Stimulated activated CD4-positive, alpha-beta T cell treated with anti-CD3 and anti-CD28 coated beads, Interleukin-2, amount 100 ng/mL, for 24 hours (primary cell): ENCODE measurements at places on chromosomes 5 and 9.

- DNase-seq = no peak
Measured at GRCh38 chr5:136011414-136012001, 17.3 kb upstream of the TGFBI start.

DNA sequence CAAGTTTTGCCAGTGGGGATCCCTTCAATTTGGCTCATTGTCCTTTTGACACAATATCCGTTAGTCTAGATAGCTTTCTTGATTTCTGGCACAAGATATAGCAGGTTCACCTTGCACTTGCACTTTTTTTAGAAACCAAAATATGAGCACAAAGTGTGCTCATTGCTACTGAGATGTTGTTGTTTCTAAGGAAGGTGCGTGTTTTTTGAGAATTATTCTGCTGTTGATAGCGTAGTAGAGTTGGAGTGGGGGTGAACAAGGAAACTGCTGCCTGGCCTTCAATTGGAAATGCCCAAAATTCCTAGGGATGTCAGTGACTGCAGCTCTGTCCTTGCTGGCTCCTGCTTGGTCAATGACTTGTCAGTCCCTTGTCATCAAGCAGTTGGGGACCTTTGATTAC lies 73.3 kb downstream of the TLE4 start:
- DNase-seq = no peak

GRCh38 chr9:94144394-94144793 lies 60.1 kb downstream of the PTPDC1 start:
- no peak for DNase-seq

DNA sequence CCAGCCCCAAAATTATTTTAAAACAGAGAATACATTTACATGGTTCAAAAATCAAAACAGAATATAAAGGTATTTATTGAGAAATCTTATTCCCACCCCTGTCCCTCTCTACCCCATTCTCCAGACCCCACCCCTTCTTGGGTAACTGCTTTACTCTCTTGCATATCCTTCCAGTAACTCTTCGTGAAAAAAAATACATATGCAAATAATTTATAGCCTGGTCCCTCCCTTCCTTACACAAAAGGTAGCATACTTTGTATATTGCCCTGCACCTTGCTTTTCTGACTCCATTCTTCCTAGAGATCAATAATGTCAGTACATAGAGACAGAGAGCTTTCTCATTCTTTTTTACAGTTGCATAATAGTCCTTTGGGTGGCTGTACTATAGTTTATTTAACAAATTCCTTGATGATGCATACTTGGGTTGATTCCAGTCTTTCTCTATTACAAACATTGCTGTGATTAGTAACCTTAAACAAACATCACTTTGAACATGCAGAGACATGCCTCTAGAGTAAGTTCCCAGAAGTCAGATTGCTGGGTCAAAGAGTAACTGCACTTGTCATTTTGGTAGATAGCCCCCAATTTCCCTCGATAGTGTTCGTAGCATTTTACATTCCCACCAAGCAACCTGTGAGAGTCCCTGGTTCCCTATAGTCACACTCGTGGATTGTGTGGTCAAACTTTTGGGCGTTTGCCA lies 47.9 kb downstream of the STOM start:
- DNase-seq = no peak

- no peak for DNase-seq
Measured at GRCh38 chr5:4042311-4042710, 446.7 kb downstream of the IRX1 start.

DNA sequence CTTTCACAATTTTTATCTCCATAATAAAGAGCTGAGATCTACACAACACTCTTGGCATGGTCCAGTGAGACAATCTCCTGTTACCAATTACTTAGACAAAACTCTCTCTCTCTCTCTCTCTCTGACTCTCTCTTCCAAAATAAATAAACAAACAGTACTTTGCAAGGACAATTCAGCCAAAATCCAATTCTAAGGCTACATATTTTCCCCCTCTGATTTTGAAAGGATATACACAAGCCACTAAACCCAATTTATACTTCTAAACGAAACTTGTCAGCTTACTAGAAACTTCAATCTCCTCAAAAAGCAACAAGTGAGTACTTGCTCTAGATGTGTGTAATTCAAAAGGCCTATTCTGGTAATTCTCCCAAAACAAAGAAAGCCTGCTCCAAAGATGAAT lies 26.3 kb upstream of the TNPO1 start:
- no peak for DNase-seq

DNA sequence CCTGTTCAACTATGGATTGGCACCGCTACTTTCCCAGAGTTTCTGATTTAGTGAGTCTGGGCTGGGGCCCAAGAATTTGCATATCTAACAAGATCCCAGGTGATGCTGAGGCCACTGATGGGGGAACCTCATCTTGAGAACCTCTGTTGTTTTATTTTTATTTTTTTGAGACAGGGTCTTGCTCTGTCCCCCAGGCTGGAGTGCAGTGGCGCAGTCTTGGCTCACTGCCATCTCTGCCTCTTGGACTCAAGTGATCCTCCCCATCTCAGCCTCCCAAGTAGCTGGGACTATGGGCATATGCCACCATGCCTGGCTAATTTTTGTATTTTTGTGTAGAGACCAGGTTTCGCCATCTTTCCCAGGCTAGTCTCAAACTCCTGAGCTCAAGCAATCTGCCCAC lies 35.7 kb downstream of the LMX1B start:
- no peak for DNase-seq

- no peak for DNase-seq
Measured at GRCh38 chr9:114134827-114135396, 20.4 kb upstream of the COL27A1 start.

- no peak for DNase-seq
Measured at GRCh38 chr5:87432460-87432859, 19.7 kb upstream of the CCNH start.

GRCh38 chr5:168807287-168807686 lies 228.1 kb upstream of the PANK3 start:
- no peak for DNase-seq

- peak; percentile 49 for DNase-seq
Measured at GRCh38 chr5:378301-378891, 56.9 kb downstream of the AHRR start.

GRCh38 chr9:90789408-90789807 lies 12.2 kb upstream of the SYK start:
- DNase-seq = no peak

DNA sequence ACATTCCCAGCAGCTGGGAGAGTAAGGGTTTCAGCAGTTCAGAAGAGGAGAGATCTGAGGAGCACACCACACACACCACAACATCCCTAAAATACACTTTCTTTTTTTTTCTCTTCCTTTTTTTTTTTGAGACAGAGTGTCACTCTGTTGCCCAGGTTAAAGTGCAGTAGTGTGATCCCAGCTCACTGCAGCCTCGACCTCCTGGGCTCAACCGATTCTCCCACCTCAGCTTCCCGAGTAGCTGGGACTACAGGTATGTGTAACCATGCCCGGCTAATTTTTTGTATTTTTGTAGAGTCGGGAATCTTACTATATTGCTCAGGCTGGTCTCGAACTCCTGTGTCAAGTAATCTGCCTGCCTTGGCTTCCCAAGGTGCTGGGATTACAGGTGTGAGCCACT lies 9.7 kb upstream of the UBAP1 start:
- no peak for DNase-seq

- no peak for DNase-seq
Measured at GRCh38 chr5:103256178-103256577, 2.4 kb upstream of the MACIR start.

- no peak for DNase-seq
Measured at GRCh38 chr9:113591899-113592625, 128.5 kb downstream of the RGS3 start.

DNA sequence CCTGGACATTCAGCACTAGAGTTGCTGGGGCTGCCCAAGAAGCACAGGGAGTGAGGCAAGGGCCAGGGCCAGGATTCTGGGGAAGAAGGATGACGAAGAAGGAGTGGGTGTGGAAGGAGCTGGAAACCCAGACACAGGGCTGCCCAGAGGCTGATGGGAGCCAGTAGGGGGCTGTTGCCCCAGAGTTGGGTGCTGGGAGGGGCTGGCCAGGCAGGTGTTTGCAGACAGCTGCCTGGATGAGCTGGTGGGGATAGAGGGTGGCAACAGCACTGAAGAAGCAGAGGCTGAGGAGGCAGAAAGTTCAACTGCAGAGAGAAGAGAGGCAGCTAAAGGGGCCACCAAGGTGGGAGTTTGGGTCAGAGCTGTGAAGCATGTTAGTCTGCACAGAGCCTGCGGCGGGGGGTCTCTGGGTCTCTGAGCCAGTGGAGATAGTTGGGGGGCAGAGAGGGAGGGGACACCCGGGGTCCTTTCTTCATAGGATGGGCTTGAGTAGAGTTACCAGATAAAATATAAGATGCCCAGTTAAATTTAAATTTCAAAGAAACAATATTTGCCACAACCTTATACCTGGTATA lies 2.5 kb upstream of the AQP7 start:
- DNase-seq = no peak

DNA sequence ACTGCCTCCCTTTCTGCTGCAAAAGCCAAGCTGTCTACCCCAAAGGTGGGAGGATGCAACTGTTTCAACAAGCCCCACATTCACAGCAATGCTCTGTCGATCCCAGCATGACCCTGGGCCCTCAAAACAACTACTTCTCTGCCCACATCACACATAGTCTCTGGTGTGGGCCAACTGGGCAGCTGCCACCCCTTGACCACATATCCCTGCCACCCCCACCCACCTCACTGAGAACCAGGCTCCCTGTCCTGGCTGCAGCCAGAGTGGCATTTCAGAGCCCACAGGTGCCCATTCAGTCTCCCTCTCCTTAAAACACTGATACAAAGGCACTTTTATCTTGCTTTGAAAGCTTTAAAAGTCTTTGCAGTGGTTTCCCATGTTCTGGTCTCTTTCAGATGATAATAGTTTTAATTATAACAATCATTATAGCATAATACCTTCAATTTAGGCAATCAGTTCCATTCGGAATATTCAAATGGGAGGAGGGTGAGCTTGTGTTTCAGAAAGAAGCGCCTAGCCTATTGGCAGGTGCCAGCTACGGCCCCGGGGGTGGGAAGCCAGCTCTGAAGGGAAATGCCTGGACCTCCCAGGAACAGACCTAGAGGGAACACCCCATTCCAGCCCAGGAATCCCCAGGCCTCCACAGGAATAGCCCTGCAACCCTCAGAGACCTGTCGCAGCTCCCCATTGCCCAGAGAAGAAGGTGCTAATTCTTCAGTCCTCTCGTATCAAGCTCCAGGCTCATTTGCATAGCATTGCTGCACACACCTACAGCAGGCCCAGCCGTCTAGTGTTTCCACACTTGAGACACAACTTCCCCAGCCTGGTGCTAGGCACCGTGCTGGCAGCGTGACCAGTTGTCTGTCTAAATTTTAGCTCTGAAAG lies 90.8 kb downstream of the C5orf15 start:
- no peak for DNase-seq

DNA sequence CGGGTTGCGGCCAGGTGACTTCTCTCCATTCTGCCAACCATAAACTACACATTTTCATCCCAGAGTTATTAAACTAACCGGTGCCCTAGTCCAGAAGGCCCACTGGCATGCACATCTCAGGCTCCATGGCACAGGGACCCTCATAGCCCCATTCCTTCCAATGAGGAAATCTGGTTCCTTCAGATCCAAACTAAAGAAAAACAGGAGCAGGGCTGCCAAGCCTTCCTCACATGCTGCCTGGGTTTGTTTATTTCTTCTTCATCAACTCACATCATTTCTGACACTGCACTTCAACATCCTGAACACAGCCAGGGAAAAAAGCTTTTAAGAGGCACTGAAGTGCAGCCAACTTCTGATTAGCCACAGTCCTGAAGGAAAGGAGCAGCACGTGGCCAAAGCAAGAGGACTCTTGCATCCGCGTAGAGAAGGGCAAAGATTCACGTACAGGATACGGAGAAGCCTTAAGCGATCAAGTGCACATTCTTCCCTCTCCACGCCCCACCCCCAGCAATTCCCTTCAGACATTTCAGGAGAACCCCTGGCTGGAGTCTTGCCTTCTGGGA lies 22.5 kb downstream of the LHFPL2 start:
- DNase-seq = no peak

GRCh38 chr5:95644351-95645042 lies 2.1 kb upstream of the RFESD start:
- DNase-seq = peak; percentile 48

GRCh38 chr5:180631549-180632383 lies 17.6 kb downstream of the FLT4 start:
- DNase-seq = no peak

- no peak for DNase-seq
Measured at GRCh38 chr5:171499611-171500010, 80.2 kb downstream of the FGF18 start.

- no peak for DNase-seq
Measured at GRCh38 chr5:144177548-144177947, 6.9 kb downstream of the KCTD16 start.

DNA sequence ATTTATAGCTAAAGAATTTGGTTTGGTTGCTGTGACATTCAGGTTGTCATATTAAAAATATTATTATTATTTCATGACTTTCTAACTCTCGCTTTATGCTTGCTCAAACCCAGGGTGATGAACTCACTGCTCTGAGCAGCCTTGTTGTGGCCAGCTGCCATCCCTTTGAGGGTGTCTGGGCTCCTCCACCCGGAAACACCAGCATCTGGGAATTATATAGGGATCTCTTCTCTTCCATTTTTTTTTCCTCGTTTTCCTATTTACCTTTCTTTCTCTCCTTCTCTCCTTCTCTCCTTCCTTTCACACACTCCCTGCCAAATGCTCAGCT lies 355.8 kb upstream of the SMARCA2 start:
- no peak for DNase-seq

DNA sequence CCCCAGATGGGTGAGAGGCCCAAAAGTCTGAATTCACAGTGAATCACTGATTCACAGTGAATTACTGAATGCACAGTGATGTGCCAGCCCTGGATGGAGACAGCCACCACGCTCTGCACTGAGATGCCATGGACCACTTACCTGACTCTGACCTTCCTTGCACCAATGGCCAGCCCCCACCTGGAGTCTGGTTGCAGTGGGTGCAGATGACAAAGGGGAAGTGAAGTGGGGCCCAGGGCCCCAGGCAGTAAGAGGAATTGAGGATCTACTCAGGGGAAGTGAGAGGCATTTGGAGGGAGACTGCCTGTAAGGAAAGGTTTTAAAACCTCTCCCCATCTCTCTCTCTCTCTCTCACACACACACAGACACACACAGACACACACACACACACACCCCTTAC lies 412.1 kb downstream of the CYLC2 start:
- no peak for DNase-seq

- DNase-seq = no peak
Measured at GRCh38 chr5:87151547-87151946, 116.1 kb upstream of the RASA1 start.

DNA sequence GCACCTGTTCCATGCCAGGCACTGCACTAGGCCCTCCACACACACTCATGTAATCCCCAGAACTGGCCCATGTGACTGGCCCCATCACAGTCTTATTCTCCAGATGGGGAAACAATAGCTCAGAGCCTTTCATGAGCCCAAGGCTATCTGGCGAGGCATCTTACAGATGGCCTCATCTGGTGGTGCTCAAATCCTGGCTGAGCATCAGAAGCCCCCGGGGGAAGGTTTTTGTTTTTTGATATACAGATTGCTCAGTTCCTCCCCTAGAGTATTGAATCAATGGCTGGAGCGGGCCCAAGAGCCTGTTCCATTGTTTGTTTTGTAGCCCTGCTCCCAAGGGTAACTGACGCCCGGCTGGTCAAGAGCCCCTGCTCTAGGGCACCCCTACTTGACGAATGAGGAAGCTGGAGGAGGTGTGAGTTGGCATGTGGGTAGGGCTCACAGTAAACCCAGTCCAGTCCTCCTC lies 145.3 kb upstream of the RAPGEF1 start:
- no peak for DNase-seq
